ENCODE measurements at places on chromosomes 5 and 9.

GRCh38 chr5:151798674-151799073 lies 26.9 kb downstream of the G3BP1 start:
- DNase-seq, result no peak

DNA sequence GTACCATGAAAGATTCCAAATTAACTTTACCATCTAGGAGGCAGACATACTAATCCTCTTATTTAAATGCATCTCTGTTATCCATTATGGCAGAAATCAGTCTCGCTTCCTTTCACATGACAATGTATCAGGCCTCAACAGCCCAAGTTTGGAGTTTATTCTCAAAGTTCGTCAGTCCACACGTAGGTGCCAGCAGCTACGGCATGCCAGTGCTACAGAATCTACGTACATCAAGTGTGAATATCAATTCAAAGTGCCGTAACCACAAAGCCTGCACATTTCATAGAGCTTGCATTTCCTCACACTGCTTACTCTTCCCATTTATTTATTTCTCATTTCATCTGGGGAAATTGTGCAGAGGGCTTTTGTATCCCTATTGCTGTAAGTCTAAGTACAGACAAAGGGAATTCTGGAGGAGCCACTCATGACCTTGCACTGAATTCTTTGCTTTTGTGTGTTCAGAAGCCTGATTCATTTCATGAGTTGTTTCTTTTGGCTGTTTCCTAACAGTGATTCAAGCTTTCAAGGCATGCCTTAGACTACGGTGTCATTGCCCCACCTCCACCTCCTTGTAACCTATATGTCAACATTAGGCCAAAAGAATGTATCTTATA lies 10.0 kb downstream of the ENC1 start:
- DNase-seq, result no peak

DNA sequence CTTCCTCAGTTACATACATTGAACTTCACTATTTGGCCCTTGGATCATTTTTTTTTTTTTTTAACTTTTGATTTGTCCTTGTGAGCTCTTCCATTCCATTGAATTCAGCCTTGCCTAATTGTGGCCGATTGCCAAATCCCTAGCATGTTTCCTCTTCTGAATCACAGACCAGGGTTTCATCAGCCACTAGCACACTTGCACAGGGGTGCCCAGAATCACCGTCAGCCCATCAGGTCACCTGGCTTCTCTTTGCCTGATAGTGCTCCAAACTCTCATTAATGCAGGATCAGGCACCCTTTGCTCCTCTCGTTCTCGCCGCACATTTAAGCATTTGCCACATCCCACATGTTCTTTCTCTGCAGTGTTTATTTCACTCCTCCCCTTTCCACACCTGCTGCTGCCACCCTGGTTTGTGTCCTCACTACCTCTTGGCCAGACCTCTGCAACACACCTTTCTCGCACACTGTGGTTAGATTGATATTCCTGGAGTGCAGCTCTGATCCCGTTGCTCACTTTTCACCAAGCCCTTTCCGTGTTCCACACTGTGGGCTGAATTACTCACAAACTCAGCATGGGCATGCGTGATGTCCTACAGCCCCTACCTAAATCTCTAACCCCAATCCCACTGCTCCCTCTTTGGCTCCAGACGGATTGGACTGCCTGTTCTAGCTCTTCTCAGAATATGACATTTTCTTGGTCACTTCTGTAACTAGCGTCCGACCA lies 9.8 kb downstream of the PIK3R1 start:
- DNase-seq, result no peak

DNA sequence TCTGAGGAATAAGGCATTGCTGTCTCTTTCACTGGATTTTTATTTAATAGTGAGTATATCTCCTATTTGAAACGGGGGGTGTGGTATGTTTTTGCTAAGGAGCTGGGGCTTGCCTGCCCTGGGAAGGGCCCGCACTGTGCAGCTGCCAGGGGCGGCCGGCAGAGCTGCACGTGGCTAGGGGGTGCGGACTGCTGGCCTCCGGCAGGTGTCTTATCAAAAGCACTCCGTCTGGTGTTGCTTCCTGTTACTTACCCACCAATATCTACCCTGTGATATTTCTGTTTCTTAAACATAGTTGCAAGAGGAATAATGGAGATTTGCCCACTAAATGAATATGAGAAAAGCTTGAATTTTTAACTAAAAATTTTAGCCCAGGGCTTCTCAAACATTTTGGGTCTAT lies 232.0 kb downstream of the IRX1 start:
- DNase-seq, result no peak

DNA sequence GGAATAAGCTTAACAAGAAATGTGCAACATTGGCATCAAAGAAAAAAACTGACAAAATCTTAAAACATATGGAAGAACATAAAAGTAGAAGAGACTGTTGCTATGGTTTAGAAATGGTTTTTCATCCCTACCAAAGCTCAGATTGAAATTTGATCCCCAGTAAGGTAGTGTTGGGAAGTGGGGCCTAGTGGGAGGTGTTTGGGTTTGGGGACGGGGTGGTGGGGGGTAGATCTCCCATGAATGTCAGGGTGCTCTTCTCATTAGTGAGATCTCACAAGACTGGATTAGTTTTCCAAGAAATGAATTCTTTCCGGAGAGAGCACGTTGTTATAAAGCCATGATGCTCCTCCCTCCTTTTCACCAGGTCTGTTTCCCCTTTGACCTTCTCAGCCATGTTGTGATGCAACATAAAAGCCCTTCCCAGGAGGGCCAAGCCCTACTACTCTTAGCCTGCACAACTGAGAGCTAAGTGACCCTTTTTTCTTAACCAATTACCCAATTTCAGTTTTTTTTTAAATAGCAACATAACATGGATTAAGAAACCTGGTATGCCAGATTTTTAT lies 10.6 kb downstream of the TMEM167A start:
- no peak for DNase-seq

- DNase-seq, result no peak
These were observed 67.8 kb downstream of the EFNA5 start for GRCh38 chr5:107602896-107603295.

DNA sequence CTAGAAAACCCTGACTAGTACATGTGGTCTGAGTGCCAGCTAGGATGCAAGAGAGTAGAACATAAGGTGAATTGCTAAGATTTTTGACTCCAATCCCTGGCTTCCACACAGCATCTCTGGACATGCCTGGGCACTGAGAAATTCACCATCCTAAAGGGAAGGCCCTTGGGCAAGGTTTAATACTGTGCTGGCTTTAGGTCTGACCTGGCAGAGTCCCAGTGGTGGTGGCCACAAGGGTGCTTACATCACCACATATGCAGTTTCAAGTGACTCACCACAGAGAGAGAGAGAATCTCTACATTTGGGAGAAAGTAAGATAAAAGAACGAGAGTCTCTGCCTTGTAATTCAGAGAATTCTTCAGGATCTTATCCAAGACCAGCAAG lies 661.6 kb upstream of the C9orf72 start:
- no peak for DNase-seq

DNA sequence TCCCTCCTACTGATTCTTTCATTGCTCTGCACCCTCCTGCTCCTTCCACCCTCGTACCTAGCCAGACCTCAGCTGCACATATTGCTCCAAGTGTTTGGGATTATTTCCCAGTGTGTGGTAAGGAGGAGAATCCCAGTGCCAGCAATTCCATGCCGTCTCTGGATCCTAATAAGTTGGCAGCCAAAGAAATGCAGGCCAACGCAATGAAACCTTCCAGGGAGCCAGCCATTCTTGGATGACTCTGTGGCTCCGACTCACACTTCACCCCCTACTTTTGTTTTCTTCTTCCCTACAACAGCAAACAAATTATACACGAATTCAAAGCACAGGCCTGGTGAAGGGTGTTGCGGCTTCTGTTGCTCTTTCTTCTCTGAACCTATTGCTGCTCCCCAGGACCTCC lies 82.5 kb upstream of the SLC1A3 start:
- DNase-seq, result no peak

GRCh38 chr5:154205441-154206117 lies 15.0 kb downstream of the GALNT10 start:
- no peak for DNase-seq

DNA sequence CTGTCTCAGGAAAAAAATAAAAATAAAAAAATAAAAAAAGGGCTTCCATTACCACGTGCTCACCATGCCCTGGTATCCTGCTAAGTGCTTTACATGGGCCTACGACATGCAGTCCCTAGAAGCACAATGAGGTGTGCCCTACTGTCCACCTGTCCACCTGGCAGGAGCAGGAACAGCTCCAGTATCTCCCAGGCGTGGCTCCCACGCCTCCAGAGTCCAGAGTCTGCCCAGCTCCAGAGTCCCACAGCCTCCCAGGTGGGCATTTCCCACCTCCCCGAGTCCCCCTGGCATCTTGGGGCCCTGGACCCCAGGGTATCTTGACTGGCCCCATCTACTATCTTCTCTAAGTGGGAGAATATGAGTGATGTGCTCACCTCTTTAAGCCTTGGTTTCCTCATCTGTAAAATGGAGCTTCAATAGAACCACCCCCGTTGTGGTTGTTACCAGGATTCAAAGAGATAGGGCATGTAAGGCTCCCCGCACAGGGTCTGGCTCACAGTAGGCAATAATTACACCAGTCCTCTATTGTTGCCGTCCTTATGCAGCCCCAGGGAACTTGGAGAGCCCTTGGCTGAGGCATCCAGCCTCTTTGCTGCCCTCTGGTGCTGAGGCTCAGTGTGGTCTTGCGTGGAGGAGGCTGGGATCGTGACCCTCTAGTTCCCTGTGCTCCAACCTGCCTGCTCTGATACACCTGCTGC lies 8.9 kb downstream of the CXCL14 start:
- DNase-seq, result no peak

DNA sequence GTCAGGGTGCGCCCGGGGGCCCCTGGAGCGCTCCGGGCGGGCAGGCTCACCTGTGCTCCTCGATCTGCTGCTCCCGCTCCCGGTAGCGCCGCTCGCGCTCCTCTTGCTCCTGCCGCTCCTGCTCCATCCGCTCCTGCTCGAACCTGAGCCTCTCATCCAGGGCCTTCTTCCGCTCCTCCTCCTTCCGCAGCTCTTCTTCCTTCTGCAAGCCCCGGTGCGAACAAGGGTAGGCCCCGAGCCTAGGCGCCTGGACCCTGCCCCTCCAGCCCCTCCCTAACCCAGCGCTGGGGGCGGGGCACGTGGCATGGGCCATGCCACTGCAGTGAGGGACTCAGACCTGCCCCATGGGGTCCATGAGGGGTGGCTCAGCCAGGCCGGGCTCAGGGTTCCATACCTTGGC lies 6.6 kb downstream of the DBN1 start:
- DNase-seq, result no peak

GRCh38 chr5:19928562-19929421 lies 59.2 kb downstream of the CDH18 start:
- no peak for DNase-seq

DNA sequence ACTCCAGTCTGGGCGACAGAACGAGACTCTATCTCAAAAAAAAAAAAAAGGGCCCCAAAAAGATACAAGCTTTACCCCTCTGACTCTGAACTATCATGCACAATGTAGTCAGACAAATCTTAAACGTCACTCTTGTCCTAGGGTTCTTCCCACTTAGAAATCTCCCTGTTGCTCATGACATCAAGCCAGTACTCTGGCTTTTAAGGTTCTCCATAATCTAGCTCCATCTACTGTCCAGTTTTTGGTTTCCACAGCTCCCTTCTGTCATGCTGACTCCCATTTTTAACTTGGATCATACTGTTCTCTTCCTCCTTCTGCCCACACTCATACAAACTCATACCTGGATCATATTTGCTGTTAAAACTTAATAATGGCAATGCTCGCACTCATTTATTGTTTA lies 156.7 kb upstream of the TLX3 start:
- DNase-seq, result no peak

- DNase-seq, result no peak
These were observed 24.2 kb upstream of the ZBTB34 start for GRCh38 chr9:126836216-126836615.

- DNase-seq, result no peak
These were observed 4.7 kb downstream of the FKBP15 start for GRCh38 chr9:113216406-113216805.

- no peak for DNase-seq
These were observed 52.9 kb upstream of the APC start for GRCh38 chr5:112684737-112685136.

- no peak for DNase-seq
These were observed 165.0 kb downstream of the FGF1 start for GRCh38 chr5:142520885-142521284.

DNA sequence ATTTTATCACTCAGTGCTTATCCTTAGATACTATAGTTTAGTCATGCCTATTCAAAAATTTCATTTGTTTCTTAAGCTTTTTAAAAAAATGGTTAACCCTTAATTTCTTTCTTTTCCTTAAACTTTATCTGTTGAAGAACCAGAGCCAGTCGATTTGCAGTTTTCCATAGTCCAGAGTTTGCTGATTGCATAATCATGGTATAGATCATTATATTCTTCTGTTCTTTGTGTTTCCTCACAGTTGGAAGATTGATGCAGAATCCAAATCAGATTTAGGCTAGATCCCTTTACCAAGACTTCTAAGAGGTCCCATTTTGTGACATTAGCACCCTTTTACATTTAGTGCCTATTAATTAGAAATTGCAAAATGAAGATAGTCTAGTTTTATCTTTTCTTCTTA lies 18.0 kb downstream of the TMEM38B start:
- no peak for DNase-seq

DNA sequence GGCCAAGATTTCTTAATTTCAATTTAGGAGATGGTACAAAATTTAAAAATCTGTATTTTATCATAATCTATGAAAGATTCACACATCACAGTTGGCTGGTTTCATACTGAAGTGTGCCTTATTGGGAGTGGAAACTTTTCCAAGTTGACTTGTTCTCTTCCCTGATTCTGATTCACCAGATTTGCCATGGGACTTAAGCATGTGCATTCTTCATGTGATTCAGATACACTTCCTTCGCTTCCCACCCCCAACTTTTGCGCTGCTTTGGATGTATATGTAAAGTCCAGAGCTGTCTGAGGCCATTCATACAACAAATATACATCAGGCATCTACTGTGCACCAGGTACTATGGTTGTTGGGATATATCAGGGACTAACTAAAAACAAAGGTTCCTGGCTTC lies 34.4 kb downstream of the CPEB4 start:
- no peak for DNase-seq

- no peak for DNase-seq
These were observed 200.0 kb upstream of the IER5L start for GRCh38 chr9:129377931-129378661.

DNA sequence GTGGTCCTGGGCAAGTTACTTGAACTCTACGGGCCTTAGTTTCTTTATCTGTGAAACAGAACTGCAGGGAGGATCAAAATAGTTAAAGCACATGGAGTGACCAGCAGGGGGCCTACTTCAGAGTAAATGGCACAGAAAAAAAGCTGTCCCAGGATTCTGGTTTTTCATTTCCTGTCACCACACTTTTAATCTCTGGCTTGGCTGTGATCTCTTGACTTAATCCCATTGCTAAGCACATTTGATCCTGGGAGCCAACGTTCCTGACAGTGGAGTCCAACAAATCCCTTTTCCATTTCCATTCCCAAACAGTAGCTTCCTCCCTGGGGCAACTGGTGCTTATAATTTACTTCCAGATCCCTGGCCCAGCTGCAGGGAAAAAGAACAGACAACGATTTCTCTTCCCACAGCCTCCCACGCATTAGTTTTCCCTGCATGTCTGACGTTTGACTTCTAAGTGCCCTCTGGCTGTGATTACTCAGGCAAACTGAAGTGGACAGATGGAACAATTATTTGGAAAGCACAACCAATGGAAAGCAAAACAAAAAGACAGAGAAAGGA lies 136.5 kb upstream of the STK32A start:
- DNase-seq, result no peak
